Colonic mucosa (tissue), 4 donors: ENCODE measurements at places on chromosomes 7 and 10.

GRCh38 chr10:58334817-58335305 is at the start of gene UBE2D1:
Gene UBE2D1 (plus strand): TSS chr10:58335006. CDS start chr10:58335202, 196 bp downstream.
- no peaks in the 10 kb centered on the region for H3K4me1 ChIP-seq
- no peaks in the 10 kb centered on the region for H3K27me3 ChIP-seq
- peak; percentile 94 for DNase-seq
- peak within 1 kb of the TSS; percentile 83 for H3K27ac ChIP-seq
- no peaks in the 10 kb centered on the region for H3K36me3 ChIP-seq
- peak within 1 kb of the TSS; percentile 90 for H3K4me3 ChIP-seq

GRCh38 chr7:46508583-46508982 is 587.5 kb upstream of the IGFBP3 start:
- no peak for DNase-seq
- H3K27me3 ChIP-seq, result no peaks in the 10 kb centered on the region
- no peaks in the 10 kb centered on the region for H3K36me3 ChIP-seq
- H3K4me1 ChIP-seq, result no peaks in the 10 kb centered on the region
- H3K27ac ChIP-seq, result no peak overlapping the region

DNA sequence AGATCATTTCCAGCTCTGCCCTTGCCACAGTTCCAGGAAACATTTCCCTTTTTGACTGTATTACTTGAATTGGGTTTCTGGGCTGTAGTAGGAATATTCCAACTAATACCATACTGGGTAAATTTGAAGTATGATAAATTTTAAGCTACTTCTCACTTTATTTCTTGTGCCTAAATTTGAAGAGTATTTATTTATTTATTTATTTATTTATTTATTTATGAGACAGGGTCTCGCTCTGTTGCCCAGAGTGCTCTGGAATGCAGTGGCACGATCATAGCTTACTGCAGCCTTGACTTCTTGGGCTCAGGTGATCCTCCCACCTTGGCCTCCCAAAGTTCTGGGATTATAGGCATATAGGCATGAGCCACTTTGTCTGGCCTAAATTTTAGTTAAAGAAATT is 105.5 kb downstream of the TPST1 start:
- H3K4me1 ChIP-seq, result no peaks in the 10 kb centered on the region
- DNase-seq, result no peak
- no peak overlapping the region for H3K27ac ChIP-seq
- H3K4me3 ChIP-seq, result no peak overlapping the region

GRCh38 chr10:11685787-11686218 is 56.4 kb upstream of the ECHDC3 start:
- H3K36me3 ChIP-seq, result no peaks in the 10 kb centered on the region
- H3K4me3 ChIP-seq, result no peak overlapping the region
- DNase-seq, result peak; percentile 92
- peak overlapping the region; percentile 77 for H3K27ac ChIP-seq
- H3K27me3 ChIP-seq, result no peaks in the 10 kb centered on the region

GRCh38 chr10:26243351-26243720 is 26.8 kb downstream of the GAD2 start:
- DNase-seq, result no peak
- H3K4me3 ChIP-seq, result no peak overlapping the region
- no peaks in the 10 kb centered on the region for H3K4me1 ChIP-seq
- H3K36me3 ChIP-seq, result no peaks in the 10 kb centered on the region
- no peaks in the 10 kb centered on the region for H3K27me3 ChIP-seq

GRCh38 chr10:130545697-130546096 is 409.5 kb downstream of the GLRX3 start:
- H3K36me3 ChIP-seq, result no peaks in the 10 kb centered on the region
- no peak for DNase-seq
- no peak overlapping the region for H3K4me3 ChIP-seq

GRCh38 chr10:100825325-100825875 is 80.0 kb downstream of the PAX2 start:
- H3K27ac ChIP-seq, result no peak overlapping the region
- H3K27me3 ChIP-seq, result peaks cover 51% of the 10 kb centered on the region
- no peaks in the 10 kb centered on the region for H3K36me3 ChIP-seq
